ENCODE measurements at places on chromosomes 1 and 21. TPM values are rescaled to one million over a fixed set of nuclear protein-coding genes. Genes with fewer than 3 reads are reported as not detected.

GRCh38 chr1:11294951-11295350 is 22.0 kb downstream of the UBIAD1 start:
- no peak overlapping the region for H3K4me3 ChIP-seq
- H3K27me3 ChIP-seq, result no peaks in the 10 kb centered on the region
- H3K4me1 ChIP-seq, result peaks cover 12% of the 10 kb centered on the region
- no peak for DNase-seq
- peaks cover 11% of the 10 kb centered on the region for H3K36me3 ChIP-seq

The KCNJ9 gene
- total RNA-seq, result 0.05 TPM

DNA sequence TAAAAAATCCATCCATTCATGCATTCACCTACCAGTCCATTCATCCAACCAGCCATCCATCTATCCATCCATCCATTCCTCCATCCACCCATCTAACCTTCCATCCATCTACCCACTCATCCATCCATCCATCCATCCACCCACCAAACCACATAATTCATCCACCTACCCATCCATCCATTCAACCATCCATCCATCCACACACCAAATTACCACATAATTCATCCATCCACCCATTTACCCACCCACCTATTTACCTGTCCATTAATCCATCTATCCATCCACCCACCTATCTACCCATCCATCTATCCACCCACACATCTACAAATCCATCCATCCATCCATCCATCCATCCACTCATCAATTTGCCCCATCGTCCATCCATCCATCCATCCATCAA is 71.4 kb downstream of the CLIC6 start:
- no peak for DNase-seq
- peaks cover 5% of the 10 kb centered on the region for H3K36me3 ChIP-seq
- H3K27me3 ChIP-seq, result peaks cover 1% of the 10 kb centered on the region
- no peak overlapping the region for H3K4me3 ChIP-seq
- H3K4me1 ChIP-seq, result peaks cover 7% of the 10 kb centered on the region

DNA sequence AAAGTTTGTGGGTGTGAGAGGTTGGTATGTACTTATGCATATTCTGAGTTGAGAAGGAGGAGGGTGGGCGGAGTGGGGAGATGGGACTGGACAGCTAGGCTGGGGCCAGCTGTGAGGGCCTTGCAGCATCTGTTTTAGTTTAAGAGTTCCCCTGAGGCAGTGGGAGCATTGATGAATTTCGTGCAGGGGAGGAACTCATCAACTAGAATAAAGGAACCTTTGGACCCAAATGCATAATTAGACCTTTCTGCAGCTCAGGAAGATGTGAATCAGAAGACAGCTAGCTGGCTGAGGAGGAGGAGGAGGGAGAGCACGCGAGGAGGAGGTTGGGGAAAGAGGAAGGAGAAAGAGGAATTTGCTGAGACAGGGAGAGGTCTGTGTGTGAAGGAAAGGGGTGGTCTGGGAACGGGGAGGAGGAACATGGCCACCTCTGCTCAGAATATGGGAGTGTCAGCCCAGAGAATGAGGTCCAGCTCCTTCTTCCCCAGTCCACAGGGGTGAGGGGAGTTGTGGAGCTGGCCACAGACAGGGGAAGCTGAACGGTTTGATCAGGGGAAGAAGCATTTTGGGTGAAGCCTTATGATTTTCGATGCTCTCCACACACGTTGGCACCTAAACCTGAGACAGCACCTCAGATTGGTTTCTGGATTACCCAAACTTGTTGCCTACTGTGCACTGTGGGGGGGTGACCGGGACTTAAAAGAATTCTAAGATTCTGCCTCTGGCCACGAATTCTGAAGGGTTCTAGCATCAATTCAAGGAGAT is 27.7 kb downstream of the MYOG start:
- H3K27ac ChIP-seq, result no peak overlapping the region
- H3K27me3 ChIP-seq, result no peaks in the 10 kb centered on the region
- H3K36me3 ChIP-seq, result peaks cover 4% of the 10 kb centered on the region
- peaks cover 11% of the 10 kb centered on the region for H3K4me1 ChIP-seq
